Regular cardiac myocyte (primary cell): ENCODE measurements at places on chromosomes 2 and 18. TPM values are rescaled to one million over a fixed set of nuclear protein-coding genes. Genes with fewer than 3 reads are reported as not detected.

Gene GPR45
- not detected in 2 replicates for total RNA-seq

Gene UGT1A5
- total RNA-seq, result not detected in 2 replicates

Gene GPR17
- not detected in 2 replicates for total RNA-seq

Gene DBI
- 46.8 and 102 TPM in 2 replicates for total RNA-seq

Gene MC4R
- under 0.01 TPM in 1 of 2 replicates, not detected in the other for total RNA-seq

Gene CAVIN2
- 41.2 and 54.4 TPM in 2 replicates for total RNA-seq

Gene HTR2B
- total RNA-seq, result 1.9 and 13.0 TPM in 2 replicates

Gene SPC25
- total RNA-seq, result under 0.01 and 8.6 TPM in 2 replicates

Gene MAPK4
- total RNA-seq, result not detected in 2 replicates

Gene ARL6IP6
- total RNA-seq, result 18.9 and 32.2 TPM in 2 replicates

Gene UCN
- total RNA-seq, result 0.38 and 1.1 TPM in 2 replicates

Gene ANTXR1
- total RNA-seq, result 40.0 and 45.2 TPM in 2 replicates

Gene AKAIN1
- total RNA-seq, result 0.56 TPM in 1 of 2 replicates, not detected in the other

Gene SP140
- total RNA-seq, result 0.77 TPM in 1 of 2 replicates, not detected in the other

Gene TMEM17
- total RNA-seq, result 1.5 and 1.7 TPM in 2 replicates

Gene KCNJ13
- total RNA-seq, result not detected in 2 replicates

Gene MERTK
- total RNA-seq, result 0.19 and 1.7 TPM in 2 replicates

Gene PIKFYVE
- 24.0 and 30.7 TPM in 2 replicates for total RNA-seq

Gene EVX2
- total RNA-seq, result not detected in 2 replicates

Gene ALPI
- total RNA-seq, result not detected in 2 replicates

Gene CD207
- total RNA-seq, result not detected in 2 replicates

Gene CAMKMT
- 6.8 and 7.7 TPM in 2 replicates for total RNA-seq

Gene ASXL3
- total RNA-seq, result 0.19 and 1.1 TPM in 2 replicates

Gene CD8A
- total RNA-seq, result not detected in 2 replicates

Gene C2orf80
- not detected in 2 replicates for total RNA-seq

Gene PROKR1
- total RNA-seq, result not detected in 2 replicates

Gene SLC11A1
- total RNA-seq, result 0.19 and 0.28 TPM in 2 replicates

Gene HS1BP3
- total RNA-seq, result 12.8 and 29.0 TPM in 2 replicates

Gene ITGB6
- total RNA-seq, result 0.19 and 0.28 TPM in 2 replicates

Gene ACKR3
- 0.58 and 5.4 TPM in 2 replicates for total RNA-seq

Gene CACNB4
- 2.3 and 20.0 TPM in 2 replicates for total RNA-seq

Gene NPPC
- total RNA-seq, result not detected in 2 replicates

Gene SEPTIN10
- total RNA-seq, result 84.5 and 104 TPM in 2 replicates

Gene HRH4
- total RNA-seq, result under 0.01 and 0.28 TPM in 2 replicates

Gene NAT8
- not detected in 2 replicates for total RNA-seq

Gene LONRF2
- total RNA-seq, result under 0.01 and 0.19 TPM in 2 replicates

Gene CPO
- under 0.01 TPM in 1 of 2 replicates, not detected in the other for total RNA-seq

Gene LAMA1
- total RNA-seq, result 37.4 and 91.6 TPM in 2 replicates

Gene NFATC1
- total RNA-seq, result 1.1 and 2.3 TPM in 2 replicates

Gene ZNF142
- 4.8 and 7.5 TPM in 2 replicates for total RNA-seq

Gene GKN2
- total RNA-seq, result not detected in 2 replicates

Gene SKOR2
- total RNA-seq, result not detected in 2 replicates

Gene HOXD1
- total RNA-seq, result under 0.01 TPM in 1 of 2 replicates, not detected in the other

Gene IL1RN
- under 0.01 and 0.28 TPM in 2 replicates for total RNA-seq

Gene PAIP2B
- total RNA-seq, result 0.58 and 1.1 TPM in 2 replicates

Gene HS6ST1
- 10.7 and 12.8 TPM in 2 replicates for total RNA-seq

Gene SRSF7
- 107 and 249 TPM in 2 replicates for total RNA-seq

Gene SLC14A1
- total RNA-seq, result 29.5 and 32.1 TPM in 2 replicates

Gene FOXD4L1
- total RNA-seq, result 0.19 and 0.28 TPM in 2 replicates

Gene CXCR1
- not detected in 2 replicates for total RNA-seq

Gene RHBDD1
- 17.1 and 23.7 TPM in 2 replicates for total RNA-seq

Gene TYMS
- 5.9 and 37.6 TPM in 2 replicates for total RNA-seq

Gene FZD7
- total RNA-seq, result 10.7 and 45.1 TPM in 2 replicates

Gene TMEM198
- total RNA-seq, result 0.96 and 2.0 TPM in 2 replicates

Gene IL1RL1
- 1.1 and 2.3 TPM in 2 replicates for total RNA-seq

Gene CHRNG
- total RNA-seq, result not detected in 2 replicates

Gene SNRNP200
- total RNA-seq, result 34.7 and 65.9 TPM in 2 replicates

Gene CFC1
- total RNA-seq, result not detected in 2 replicates

Gene CCBE1
- total RNA-seq, result 21.4 and 39.3 TPM in 2 replicates
